ENCODE measurements at places on chromosomes 1 and 21. TPM values are rescaled to one million over a fixed set of nuclear protein-coding genes. Genes with fewer than 3 reads are reported as not detected.

DNA sequence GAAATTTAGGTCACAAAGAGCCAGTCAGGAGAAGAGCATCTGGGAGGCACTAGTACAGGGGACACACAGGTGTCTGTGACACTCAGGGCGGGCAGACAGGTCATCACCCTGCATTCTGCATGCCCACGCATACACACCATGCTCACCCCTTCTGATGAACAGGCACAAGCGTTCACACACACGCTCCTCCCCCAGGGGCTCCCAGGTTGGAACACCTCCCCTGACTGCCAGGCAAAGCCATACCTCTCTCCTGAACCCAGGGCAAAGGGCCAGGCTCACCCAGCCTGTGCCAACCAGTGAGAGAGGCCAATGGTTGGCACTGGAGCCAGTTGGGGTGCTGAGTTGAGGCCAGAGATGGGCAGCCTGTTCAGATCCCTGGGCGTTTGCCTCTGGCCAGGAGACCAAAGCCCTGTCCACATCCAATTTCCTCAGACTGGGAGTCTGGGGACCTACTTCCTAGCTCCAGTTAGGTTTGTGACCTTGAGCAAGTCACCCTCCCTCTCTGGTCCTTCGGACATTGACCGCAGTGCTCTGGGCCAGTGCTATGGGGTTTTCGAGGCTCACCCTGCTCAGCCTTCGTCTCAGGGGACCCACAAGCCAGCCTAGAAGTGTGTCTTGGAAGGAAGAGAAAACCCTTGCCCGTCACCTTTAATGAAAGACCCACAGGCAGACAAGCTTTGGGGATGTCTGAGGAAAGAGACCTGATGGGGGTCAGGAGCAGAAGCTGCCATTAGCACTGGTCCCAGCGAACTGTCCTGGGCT lies 5.8 kb upstream of the LAD1 start:
- DNase-seq = peak; percentile 73

DNA sequence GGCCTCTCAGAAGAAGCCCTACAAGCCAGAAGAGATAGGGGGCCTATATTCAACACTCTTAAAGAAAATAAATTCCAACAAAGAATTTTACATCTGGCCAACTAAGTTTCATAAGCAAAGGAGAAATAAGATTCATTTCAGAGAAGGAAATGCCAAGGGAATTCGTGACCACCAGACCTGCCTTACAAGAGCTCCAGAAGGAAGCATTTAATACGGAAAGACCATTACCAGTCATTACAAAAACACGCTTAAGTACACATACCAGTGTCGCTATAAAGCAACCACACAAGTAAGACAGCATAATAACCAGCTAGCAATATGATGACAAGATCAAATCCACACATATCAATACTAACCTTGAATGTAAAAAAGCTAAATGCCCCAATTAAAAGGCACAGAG lies 704.9 kb upstream of the CHRM3 start:
- DNase-seq = no peak

DNA sequence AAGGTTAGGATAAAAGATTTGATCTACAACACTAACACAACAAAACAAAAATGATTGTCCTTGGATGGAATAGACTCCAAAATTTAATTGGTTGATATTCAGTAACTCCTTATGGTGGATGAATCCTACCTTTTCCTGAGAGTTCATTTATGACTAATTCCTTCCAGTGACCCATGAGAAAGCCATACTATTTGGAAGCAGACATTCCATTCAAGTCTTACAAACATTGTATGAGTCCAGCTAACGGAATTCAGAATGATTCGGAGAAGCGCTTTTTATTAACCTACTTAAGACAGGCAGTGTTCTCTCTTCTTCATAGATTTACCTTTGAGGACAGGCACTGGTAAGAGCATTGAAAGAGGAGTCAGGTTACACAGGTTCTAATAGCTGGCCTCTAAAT lies 155.6 kb upstream of the ZNF648 start:
- DNase-seq = no peak

GRCh38 chr21:37451446-37451845 lies 84.9 kb downstream of the DYRK1A start:
- DNase-seq = no peak

- DNase-seq = no peak
These were observed 464.3 kb upstream of the DEPDC1 start for GRCh38 chr1:68961143-68961542.

DNA sequence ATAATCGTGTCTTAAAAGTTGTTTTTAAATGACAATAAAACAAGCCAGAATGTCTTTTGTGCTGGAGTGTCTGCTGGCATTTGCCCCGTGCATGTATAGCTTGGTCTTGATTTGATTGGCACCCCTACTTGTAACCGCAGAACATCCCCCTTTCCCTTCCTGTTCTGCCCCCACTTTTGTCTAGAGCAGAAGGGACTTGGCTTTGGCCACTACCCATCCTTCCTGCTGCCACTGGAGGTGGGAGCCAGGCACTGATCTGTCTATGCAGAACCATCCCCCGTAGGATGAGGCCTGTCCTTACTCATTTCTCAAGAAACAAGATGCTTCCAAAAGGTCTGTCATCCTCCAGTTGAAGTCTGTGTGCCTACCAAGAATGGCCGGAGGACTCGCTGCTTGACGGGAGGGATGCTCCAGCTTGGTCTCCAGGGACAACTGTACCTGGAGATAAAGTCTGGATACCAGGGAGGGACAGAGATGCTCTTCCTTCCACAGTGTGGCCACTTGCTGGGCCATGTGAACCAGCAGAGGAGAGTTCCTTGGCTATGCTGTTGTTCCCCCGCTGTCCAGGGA lies 1.1 kb upstream of the SLC27A3 start:
- DNase-seq = no peak

DNA sequence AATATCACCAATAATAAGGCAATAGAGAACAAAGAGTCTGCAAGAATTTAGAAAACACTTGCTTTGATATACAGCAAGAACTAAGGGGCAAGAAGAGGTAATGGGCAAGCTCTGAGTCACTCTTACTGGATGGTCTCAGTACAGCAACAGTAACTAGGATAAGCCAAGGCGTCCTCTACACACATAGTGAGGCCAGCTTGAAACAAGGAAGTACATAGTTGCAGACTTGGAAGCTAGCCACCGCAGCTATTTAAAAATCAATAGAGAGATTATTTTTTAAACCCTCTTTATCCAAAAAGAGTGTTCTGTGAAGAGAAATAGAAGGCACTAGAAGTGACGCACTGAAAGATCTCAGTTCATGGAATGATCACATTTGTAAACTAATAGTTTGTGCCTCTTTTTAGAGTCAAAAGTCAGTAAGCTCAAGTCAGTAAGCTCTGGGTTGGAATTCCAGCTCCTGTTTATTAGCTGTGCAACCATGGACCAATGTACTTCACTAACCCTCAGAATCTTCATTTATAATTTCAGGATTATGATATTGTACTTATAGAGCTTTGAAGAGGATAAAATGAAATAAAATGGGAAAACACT lies 118.6 kb downstream of the AKT3 start:
- no peak for DNase-seq

GRCh38 chr1:200233393-200233792 lies 176.4 kb downstream of the ZNF281 start:
- no peak for DNase-seq

DNA sequence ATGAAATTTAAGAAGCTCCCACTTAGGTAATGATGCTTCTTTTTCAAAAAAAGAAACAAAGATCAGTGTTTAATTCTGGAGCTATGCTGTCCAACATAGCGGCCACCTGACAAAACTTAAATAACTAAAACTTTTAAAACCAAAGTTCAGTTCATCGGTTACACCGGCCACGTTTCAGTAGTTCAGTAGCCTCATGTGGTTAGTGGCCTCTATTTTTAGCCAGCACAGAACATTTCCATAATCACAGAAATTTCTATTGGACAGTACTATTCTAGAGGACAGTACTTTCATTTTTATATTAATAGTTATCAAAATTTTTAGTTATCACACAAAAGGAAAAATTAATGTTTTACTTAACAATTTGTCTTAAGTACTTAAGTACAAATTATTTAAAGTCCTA lies 141.0 kb downstream of the USP25 start:
- DNase-seq = no peak

DNA sequence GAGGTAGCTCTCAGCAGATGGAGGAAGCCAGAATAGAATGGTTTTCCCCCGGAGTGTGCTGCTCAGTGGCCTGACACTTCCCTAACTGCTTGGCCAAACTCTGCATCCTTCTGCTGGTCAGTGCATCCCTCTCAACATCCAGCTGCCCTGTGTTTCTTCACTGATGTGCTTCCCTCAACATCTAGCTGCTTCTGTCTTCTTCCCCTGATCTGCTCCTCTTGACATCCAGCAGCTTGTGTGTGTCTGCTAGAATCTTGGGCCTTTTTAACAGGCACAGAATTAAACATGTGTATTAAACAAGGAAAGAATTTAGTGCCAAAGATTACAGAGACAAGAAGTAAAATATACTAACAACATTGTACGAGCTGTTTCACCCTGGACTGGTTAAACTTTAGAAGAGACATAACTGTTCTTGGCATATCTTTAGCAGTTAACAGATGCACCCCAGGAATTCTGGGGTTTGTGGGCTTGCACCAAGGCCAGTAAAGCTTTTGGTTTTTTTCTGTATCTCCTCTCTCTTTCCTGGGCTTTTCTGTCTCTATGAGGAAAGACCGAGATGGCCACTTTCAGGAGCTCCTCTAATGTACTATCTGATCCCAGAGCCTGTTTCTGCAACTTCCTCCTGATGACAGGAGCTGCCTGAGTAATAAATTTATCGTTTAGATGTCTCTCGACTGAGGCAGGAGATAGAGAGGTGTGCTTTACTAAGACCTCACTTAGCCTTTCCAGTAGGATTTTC lies 34.8 kb upstream of the HSD3B1 start:
- DNase-seq = no peak

DNA sequence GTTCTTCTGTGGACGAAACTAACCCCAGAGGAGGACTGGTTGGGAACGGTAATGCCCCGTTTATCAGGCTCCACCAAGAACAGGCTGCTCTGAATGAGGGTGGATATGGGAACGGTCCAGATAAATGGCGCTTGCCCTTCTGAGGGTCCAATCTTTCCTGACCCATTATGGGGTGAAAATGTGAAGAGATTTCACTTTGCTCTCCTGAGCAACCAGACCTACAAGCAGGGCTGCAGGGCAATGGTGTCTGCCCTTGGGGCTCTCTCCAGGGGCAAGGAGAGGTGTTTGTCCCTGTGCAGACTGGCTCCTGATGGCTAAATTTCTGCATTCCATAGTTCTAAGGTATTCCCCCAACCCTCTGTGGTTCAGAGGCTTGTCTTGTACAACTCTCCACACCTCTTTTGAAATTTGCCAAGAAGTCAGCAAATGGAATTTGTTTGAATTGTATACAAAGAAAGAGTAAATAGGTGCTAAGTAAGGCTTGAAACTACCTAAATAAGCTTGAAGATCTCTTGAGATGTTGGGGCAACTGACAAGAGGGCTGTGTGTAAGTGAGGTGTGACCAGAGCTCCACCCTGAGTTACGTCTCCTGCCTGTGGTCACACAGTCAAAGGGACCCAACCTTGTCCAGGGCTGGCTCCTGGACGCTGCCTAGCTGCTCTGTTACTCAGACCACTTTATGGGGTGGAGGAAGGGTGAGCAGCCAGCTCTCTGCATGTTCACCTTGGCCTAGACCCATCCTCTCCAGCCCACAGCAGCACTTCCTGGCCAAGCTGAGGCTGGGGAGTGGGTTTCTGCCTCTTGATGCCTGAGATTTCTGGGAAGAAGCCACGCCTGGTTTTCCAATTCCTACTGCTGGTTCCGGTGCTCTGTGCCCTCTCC lies 24.8 kb downstream of the SLC2A1 start:
- DNase-seq = no peak

- DNase-seq = no peak
These were observed 31.2 kb upstream of the IFNAR2 start for GRCh38 chr21:33198346-33199099.

DNA sequence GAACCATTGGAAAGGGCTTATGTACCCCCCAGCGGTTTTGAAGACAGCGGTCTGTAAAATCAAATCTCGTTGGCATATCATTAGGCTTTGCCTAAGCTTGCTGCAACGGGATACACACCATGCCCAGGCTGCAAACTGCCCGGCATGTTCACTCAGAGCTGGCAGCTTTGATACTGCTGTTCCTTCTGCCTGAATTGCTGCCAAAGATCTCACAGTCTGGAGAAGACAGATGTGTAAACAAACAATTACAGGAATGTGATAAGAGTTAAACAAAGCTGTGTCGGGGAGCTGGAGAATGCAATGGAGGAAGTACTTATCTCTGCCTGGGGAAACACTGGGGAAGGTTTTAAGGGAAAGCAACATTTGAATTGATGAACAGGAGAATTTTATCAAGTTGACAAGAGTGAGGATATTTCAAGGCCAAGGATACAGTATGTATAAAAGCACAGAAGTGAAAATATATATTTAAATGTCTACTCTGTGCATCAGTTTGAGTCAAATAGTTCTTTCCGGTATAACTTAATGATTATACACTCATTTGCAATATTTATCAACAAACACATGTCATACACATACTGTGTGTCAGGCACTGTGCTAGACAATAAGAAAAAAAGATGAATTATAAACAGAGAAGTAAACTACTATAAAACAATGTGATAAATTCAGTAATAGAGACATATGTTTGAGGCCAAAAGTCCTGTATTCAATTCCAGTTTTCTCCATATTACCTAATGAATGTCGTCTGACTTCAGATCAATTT lies 29.9 kb downstream of the CHML start:
- DNase-seq = peak; percentile 64

GRCh38 chr1:117346206-117346928 lies 20.9 kb upstream of the MAN1A2 start:
- no peak for DNase-seq

DNA sequence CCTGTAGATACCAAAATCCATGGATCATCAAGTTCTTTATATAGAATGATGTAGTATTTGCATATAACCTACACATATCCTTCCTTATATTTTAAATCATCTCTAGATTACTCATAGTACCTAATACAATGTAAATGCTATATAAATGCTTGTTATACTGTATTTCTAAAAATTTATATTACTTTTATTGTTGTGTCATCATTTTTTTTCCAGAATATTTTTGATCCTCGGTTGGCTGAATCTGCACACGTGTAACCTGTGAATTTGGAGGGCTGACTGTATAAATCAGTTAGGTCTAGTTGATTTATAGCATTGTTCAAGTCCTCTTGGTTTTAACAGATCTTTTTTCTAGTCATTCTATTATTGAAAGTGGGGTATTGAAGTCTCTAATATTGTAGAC lies 23.3 kb downstream of the OBSCN start:
- DNase-seq = no peak

GRCh38 chr1:35615440-35615839 lies 25.9 kb downstream of the PSMB2 start:
- DNase-seq = no peak

DNA sequence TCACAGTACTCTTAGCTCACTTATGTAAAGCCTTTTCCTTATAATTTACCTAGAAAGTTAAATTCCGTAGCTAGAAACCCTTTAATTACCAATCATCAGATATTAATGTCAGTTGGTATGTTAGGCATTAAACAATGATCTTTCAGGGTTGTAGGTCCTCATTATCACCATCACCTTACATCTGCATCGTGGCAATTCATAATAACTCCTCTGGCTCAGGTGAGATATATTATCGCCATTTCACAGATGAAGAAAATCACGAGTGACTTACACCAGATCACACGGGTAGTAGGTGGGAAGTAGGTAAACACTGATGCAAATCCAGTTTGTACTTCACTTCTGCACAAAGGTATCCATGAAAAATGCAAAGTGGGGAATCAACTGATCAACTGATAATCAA lies 639 bp downstream of the NUP133 start:
- DNase-seq = no peak

- DNase-seq = no peak
These were observed 30.3 kb downstream of the SERTAD4 start for GRCh38 chr1:210262897-210263272.

- no peak for DNase-seq
These were observed 358.1 kb downstream of the LRRIQ3 start for GRCh38 chr1:73839922-73840321.

GABRD gene
- 0.15 TPM for total RNA-seq

TTC22 gene
- total RNA-seq = 80.6 TPM

SNIP1 gene
- total RNA-seq = 17.0 TPM

ZBTB8A gene
- total RNA-seq = 6.5 TPM

TRAPPC10 gene
- 46.6 TPM for total RNA-seq
